ENCODE measurements at places on chromosomes 4 and X.

- no peak for DNase-seq
Observed at GRCh38 chr4:169523796-169524195, 88.6 kb downstream of the NEK1 start.

DNA sequence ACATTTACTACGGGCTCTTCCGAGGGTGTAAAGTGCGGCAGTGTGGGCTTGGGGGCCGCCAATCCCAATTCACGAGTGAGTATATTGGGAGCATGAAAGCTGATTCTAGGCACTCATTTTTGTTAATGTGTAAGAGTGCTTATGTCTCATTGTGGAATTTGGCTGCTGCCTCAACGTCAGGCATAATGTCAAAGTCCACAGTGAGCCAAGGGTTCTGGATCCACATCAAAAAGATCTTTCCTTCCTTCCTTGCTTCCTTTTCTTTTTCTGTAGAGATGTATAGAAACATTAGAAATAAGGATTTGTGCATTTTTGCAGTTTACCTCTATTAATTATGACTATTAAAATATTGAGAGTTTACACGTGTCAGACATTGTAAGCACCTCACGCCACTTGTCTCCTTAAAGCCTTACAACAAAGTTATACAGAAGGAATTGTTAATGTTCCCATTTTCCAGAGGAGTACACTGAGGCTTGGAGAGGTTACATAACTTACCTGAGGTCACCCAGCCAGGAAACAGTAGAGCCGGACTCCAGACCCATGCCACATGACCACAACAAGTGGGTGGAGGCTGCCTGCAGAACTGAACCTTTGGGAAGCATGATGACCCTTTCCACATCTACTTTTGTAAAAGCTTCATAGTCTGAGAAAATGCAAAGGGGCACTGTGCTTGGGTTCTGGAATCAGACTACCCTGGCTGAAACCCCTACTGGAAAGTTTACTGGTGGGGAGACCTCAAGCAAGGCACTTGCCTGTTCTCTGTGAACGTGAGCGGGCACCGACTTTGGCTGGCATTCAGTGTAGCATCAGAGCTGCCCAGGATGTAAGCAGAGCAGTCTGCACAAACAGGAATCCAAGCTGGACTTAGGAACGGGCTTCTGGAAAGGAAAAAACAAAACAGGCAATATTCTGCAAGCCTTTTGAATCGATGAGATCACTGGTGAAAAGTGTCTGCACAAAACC, 761 bp downstream of the CLRN2 start:
- DNase-seq, result no peak

- DNase-seq, result no peak
Observed at GRCh38 chrX:6885396-6885795, 262.1 kb upstream of the STS start.

- DNase-seq, result no peak
Observed at GRCh38 chr4:5503336-5503936, 204.9 kb downstream of the EVC2 start.

DNA sequence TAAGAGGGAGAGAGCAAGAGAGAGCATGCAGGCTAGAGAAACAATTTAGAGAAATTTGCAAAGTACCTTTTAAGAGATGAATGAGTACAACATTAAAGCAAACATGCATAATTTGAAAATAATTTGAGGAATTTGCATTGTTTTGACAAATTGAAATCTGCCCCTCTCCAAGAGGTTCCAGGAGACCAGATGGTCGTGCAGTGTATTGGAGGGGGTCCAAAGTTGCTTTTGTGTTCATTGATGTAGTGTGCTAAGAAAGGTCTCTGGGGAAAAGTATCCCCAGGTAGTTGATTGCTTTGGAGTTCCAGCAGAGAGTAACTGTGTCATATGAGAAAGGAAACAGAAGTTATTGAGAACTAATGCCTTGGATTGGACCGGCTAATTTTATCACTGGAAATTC, 635.0 kb upstream of the TENM3 start:
- no peak for DNase-seq

- DNase-seq, result no peak
Observed at GRCh38 chr4:89294573-89295269, 12.9 kb downstream of the GPRIN3 start.

GRCh38 chr4:24121395-24122175, 231.7 kb upstream of the PPARGC1A start:
- no peak for DNase-seq

- DNase-seq, result no peak
Observed at GRCh38 chr4:83361416-83362103, 26.9 kb upstream of the HPSE start.

DNA sequence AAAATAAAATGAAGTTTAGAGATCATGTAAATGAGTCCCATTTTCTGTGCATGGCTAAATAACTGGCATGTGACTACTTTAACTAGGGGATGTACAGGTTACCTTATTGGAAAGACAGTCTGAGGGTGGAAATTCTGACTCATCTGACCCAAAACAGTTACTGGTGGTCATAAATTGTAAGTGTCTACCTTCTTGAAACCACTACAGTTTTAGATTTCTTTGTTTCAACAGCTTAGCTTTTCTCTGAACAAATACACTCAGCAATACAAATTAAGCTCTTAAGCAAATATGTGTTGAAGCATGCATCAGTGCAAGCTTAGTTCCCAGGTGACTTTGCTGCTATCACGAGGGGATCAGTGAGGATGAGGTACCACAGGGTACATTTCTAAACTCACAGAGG, 60.7 kb upstream of the PGM2 start:
- DNase-seq, result no peak

GRCh38 chr4:161254375-161254774, 909.4 kb downstream of the FSTL5 start:
- no peak for DNase-seq

- no peak for DNase-seq
Observed at GRCh38 chrX:65575022-65575421, 40.4 kb upstream of the LAS1L start.

GRCh38 chr4:37802068-37802666, 24.3 kb upstream of the PGM2 start:
- DNase-seq, result peak; percentile 61

DNA sequence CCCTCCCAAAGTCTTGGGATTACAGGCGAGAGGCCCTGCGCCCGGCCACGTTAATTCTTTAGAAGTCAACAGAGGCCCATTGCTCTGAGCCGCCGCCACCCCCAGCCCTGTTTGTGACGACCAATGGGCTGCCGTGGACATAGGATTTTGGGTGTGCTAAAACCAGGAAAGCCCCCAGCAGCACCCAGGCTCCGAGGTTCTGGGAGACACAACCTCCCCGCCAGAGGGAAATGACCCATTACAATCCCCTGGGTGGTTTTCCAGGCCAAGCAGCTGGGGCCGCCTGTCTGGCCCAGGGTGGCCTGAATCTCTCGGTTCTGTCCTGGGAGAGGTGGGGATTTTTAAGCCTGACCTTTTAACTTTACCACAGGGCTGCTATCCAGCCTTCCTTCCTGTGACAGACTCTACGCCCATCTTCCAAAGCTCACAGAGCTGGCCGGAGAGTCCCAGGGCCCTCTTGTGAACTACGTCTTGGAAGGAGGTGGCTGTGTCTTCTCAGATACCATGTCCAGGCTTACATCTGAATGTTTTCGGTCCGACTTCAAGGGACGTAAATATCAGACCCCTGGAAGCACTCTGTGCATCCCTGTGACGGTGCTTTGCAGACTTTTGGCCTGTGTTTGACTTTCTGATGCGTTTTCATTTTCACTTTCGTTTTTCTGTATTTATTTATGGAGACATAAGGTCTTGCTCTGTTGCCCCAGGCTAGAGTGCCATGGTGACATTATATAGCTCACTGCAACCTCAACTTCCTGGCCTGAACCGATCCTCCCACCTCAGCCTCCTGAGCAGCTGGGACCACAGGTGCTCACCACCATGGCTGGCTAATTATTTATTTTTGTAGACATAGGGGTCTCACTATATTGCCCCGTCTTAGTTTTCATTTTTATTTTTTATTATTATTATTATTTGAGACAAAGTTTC, 36.0 kb downstream of the P2RY8 start:
- no peak for DNase-seq

DNA sequence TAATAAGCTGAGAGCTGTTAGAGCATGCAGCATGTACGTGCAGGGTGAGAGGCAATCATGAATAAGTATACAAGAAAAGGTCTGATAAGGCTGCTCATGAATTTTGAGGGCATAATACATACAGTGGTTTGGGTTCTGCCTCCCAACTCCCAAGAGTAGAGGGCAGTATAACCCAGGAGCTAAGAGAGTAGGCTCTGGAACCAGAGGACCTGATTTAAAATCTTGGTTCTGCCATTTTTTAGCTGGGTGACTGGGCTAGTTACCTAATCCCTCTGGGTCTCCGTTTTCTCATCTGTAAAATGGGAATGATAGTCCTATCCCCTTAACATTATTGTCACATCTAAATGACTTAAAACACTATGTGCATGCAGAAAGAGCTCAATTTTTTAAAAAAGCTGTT, 85.3 kb downstream of the LNX1 start:
- no peak for DNase-seq

- no peak for DNase-seq
Observed at GRCh38 chr4:169583563-169583962, 28.8 kb downstream of the NEK1 start.

DNA sequence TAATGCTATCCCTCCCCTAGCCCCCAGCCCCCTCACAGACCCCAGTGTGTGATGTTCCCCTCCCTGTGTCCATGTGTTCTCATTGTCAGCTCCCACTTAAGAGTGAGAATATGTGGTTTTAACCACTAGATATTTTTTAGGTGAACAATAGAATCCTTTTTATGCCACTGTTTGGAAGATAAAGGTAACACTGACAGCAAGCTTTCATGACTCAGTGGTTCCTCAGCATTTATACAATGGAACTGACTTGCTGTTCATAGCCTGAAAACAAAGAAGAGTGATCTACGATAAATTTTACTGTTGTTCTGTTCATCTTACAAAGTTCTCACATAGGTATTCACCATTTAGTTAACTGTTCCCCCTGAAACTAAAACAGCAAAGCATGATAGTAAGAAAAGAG, 147.8 kb downstream of the ARHGAP10 start:
- no peak for DNase-seq

GRCh38 chr4:129037093-129037492, 56.2 kb downstream of the SCLT1 start:
- no peak for DNase-seq

- DNase-seq, result no peak
Observed at GRCh38 chr4:84491481-84491880, 7.6 kb downstream of the NKX6-1 start.

- DNase-seq, result no peak
Observed at GRCh38 chr4:158869761-158870160, 100.9 kb downstream of the FNIP2 start.

GRCh38 chrX:118272242-118272641, 73.7 kb upstream of the WDR44 start:
- DNase-seq, result no peak

DNA sequence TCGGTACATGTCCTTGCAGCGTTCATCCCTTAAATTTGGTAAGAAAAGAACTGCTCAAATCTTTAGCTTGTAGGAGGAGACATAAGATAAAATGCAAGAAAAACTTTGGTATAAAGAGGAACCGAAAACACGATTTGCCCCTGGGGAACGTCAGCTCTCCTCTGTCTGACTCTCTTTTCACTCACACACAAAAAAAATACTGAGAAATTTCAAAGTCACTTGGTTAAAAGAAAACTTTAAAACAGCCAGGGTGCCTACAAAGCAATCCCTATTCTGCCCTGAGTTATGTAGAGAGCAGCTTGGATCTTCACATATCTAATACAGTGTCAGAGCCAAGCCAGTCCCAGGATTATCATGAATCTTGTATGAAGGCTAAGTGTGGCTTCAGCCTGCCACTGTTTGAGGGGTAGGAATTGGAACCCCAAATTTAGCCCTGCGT, 248.5 kb upstream of the CXXC4 start:
- DNase-seq, result no peak

DNA sequence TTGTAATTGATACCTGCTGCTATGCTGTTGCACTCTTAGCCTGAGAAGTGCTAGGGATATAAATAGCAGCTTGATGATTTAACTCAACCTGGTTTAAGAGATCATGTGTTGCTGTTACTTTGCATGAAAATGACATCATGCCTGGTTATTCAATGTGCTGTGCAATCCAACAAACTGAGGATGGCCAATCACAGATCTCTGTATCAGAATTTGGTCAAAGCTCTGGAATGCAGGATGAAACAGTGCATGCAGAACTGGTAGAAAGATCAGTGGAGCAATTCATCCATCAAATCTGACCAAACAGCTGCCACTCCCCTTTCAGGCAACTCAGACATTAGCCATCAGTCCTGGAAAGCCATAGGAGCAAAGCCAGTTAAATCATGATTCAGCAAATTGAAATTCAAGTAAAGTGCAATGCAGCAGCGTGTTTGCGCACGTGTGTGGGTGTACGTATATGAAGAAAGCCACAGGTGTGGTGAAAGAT, 160.3 kb upstream of the RASGEF1B start:
- no peak for DNase-seq

DNA sequence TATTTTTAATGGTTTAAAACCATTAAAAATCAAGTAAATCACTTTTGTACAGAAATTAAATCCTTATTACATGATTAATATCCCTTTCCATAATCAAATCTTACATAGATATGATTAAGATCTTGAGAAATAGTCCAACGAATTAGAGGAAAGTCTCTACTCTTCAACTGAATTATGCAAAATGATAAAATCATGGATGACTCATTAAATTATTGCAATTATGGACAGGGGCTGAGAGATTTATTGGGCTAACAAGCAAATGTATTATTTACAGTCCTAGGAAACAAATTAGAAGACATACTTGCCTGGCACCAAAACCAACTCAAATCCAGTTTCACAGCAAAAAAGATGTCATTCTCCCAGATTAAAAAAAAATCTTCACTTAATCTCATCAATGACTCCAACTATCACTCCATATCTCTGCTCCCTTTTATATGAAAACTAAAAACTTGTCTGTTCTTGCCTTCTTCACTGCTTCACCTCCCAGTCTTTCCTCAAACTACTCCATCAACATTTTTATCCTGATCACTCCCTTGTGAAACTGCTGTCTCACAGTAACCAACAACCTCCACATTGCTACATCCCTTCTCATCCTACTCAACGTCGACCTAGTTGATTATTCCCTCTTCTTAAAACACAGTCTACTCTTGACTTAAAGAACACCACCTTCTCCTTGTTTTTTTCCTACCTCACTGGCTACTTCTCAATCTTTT, 18.4 kb upstream of the DDX60 start:
- DNase-seq, result no peak

- no peak for DNase-seq
Observed at GRCh38 chr4:173281406-173282255, 52.5 kb downstream of the HMGB2 start.

- DNase-seq, result no peak
Observed at GRCh38 chrX:125204681-125205132, 115.0 kb upstream of the TEX13C start.

- no peak for DNase-seq
Observed at GRCh38 chrX:107451731-107452130, 2.3 kb downstream of the FRMPD3 start.

DNA sequence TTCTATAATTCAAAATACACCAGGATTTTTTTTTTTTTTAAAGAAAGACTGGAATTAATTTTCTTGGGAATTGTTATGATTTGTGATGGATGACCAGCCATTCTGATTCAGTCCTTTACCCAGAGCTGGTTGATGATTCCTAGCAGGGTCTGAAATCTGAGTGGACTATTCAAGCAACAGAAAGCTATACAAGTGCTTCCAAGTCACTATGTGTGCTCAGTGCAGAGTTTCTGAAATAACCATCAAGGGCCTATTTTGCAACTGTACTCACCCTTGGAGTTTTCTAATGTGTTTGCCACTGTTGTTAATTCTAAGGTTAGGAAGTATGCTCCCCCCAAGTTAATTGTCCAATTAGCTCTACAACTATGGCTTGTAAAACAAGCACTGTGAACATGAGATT, 137.7 kb upstream of the RAPGEF2 start:
- no peak for DNase-seq

GRCh38 chr4:19925516-19925915, 326.2 kb upstream of the SLIT2 start:
- DNase-seq, result no peak
